ENCODE measurements at places on chromosomes 4 and X.

DNA sequence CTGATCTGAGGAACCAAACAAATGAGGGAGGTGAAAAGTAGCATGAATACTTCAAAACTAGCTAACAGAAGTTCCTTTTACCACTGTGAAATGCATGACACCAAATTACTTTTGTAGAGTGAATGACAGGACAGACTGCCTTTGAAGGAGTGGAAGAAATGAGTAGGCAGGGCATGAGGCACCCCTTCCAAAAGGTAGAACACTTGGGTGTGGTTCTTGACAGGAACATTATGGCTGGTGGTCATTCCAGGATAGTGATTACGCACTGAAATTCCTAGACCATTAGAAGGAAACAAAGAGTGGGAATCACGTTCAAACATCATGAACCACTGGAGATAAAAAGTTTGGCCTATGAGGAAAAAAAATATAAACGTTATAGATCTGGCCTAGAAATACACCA is 4.9 kb downstream of the HUWE1 start:
- DNase-seq = no peak

DNA sequence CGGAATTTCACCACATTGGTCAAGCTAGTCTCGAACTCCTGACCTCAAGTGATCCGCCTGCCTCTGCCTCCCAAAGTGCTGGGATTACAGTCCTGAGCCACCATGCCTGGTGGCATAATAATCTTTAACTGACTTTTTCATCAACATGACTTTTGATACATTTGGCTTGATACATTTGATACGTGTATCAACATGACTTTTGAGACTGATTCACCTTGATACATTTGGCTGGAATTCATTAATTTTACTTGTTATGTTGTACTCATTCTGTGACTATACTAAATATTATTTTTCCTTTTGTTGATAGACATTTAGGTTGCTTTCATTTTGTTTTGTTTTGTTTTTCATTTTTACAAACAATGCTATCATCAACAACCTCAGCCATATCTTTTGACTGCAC is 6.3 kb downstream of the TMEM154 start:
- no peak for DNase-seq

DNA sequence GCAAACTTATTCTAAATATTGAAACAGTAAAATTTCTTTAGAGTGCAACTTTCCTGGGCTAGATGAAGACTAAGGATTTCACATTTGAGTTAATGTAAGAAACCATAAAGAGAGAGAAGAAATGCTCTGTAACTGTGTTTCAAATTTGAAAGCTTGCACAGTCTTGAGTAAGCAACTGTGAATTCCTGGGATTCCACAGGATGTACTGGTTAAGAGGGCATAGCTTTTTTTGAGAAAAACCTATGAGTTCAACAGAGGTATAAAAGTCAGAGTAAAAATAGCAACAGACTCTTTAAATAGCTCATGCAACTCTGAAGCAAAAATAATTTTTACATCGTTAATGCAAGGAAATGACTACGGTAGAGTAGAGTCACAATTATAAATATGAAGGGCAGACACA is 25.5 kb downstream of the ZNF330 start:
- DNase-seq = peak; percentile 61

DNA sequence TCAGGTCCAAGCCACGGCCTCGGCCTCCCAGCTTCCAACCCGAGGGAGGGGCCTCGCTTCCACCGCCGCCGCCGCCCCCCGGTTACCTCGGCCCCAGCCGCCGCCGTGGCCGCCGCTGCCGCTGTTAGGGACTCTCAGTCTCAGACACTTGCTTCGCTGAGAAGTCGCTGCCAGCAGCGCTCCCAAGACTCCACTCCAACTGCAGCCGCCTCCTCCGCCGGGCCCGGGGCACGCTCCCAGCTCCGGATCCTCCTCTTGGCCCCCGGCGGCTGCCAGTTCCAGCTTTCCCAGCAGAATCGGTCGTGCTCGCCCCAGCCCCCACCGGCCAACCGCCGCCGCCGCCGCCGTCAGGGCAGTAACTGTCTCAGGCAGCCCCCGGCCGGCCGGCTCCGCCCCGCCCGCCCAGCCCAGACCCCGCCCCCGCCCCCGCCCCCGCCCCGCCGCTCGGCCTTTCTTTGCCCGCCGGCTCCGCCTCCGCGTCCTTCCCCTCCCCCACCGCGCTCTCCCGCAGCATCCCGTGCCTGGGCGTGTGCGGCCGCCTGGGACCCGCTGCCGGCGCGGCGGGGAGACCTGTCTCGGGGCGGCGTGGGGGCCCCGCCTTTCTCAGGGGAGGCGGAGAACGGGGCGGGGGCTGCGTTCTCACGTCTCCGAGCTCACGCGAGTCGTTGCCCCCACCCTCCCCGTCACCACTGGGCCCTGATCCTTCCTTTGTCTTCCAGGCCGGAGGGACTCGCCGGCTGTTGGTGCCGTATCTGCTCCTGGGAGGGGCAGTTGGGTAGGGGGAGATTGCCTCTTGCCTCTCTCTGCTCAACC is at the start of gene ANKRD50:
Gene ANKRD50, minus strand, starts transcription at position 361 of the 813 bp plus-strand sequence. CDS start 2,221 bp downstream, outside the sequence.
- peak; percentile 86 for DNase-seq

- no peak for DNase-seq
Observed at GRCh38 chrX:97211070-97211469, 327.4 kb downstream of the RPA4 start.

DNA sequence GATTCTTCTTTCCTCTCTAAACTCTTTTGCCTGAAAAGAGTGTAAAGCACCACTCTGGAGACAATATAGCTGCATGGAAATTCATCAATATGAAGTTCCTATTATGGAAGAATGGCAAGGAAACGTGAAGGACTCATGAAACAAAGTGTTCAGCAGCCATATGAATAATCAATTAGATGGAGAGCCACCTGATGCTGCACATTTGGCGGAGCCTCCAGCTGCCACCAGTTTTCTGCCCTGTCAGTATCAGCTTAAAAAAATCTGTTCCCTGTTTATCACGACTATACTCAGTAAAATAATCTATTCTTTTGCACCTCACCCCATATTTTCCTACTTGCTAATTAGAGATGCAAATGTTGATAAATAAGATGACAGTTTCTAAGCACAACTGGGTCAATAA is 276.0 kb downstream of the UNC5C start:
- no peak for DNase-seq

DNA sequence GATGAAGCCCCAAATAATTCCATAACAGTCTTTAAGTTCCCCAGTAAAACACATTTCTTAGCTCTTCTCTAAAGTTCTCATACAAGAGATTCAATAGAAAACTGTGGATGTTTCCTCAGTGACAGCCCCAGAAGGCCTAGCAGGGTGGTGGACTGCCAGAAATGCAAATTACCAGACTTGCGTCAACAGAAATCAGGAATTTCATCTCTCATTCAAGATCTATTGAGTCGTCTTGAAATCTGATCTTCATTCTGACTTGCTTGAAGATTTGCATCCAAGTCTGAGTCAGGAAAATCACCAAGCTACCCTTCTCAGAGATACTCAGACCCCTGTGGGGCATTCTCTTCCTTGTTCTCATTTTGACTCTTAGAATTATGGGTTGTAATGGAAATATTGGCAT is 68.9 kb upstream of the NDP start:
- no peak for DNase-seq

- no peak for DNase-seq
Observed at GRCh38 chrX:153777261-153778090, 3.4 kb upstream of the SRPK3 start.

- peak; percentile 85 for DNase-seq
Observed at GRCh38 chr4:40180356-40180755, 16.5 kb upstream of the RHOH start.

DNA sequence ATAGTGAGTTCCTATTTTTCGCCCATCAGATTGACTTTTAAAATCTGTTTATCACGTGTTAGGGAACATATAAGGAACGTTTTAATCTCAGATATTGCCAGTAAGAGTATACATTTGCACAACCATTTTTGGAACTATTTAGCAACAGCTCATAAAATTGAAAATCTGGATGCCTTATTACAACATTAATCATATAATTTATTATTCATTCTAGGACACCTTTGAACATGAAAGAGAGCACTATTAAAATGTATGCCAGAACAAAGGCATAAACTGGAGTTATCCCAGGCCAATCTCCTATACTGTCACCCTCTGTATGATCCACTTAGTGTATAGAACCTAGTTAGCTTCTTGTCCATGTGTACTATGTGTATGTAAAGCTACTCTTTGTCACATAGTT is 579.0 kb upstream of the MAGEB2 start:
- DNase-seq = no peak

DNA sequence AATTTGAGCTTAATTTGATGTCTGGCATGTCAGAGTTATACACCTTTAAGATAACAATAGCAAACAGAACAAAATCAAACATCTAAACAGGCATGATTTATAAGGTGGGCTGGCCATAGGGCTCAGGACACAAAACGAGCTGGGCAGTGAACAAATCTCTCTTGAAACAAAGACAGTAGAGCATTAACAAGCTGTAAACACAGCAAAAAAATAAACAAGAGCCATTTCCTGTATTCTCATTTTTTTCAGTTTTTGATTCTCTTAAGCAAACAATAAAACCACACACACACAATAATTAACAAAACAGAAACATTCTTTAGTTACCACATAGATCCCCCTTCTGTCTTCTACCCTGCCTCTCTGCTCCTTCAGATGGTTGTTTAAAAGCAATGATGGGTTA is 68.3 kb upstream of the TMEM150C start:
- DNase-seq = no peak

- DNase-seq = no peak
Observed at GRCh38 chr4:113322736-113323135, 273.3 kb downstream of the ANK2 start.

DNA sequence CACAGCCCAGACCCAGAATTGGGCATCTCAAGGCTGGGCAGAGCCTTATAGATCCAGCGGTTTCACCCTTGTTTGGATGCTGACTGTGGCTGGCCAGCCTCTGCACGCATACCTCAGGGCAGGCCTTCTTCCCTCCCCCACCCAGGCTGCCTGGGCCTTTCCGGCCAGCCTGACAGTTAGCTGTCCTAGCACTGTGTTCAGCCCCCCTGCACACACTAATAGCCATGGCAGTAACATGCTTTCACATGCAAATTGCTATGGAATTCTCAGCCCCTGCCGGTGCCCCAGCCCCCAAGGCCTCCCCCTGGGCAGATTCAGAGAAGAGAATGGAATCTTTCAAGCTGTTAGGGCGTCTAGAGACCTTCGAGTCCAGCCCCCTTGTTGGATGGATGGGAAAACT is 17.7 kb downstream of the EFNB1 start:
- no peak for DNase-seq

GRCh38 chr4:37601531-37601930 is 84.6 kb downstream of the RELL1 start:
- peak; percentile 43 for DNase-seq

GRCh38 chr4:78754872-78755271 is 21.3 kb upstream of the BMP2K start:
- DNase-seq = no peak

DNA sequence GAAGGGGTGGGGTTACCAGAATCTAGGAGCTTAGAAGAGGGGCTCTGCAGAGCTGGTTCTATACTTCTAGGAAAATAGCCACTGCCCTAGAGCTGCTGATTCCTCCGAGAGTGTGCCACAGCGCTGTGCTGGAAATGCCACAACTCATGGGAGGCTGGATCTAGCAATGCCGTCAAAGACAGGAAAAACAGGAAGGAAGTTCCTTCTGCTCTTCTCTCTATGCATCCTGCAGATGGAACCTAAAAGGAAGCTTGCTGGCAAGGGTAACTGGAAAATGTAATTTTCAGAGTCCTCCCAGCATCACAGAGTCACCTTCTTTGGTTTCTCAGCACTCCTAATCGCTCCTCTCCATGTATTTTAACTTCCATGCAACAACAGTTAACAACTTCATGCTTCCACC is 121.2 kb upstream of the TLL1 start:
- no peak for DNase-seq

DNA sequence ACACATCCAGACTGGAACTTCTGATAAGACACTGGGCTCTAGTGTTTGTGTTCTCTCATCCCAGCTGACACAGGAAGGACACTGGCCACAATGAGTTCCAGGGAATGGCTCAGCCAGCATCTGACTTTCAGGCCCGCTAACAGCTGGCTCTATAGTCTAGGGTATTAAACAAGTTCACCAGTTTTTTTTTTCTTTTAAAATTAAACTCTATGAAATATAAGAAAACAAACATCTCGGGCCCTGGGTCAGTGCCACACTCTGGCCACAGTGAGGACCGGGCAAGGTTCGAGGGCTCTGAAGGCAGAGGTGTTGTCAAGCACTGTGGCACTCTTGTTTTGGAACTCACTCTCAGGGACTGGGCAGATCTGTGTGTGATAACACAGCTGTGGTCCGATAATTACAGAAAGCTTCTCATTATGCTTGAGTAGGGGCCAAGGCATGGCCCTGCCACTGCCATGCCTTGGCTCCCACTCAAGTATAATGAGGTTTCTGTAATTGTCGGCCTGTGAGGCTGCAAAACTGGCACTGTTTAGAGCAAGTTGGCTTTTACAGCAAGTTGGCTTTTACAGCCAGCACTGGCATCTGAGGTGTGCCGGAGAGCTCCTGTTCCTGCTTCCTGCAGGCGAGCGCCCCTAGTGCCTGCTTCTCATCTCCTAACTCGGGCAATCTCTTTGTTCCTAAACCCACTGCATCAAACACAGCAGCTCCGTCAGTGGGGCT is 62.8 kb downstream of the PPP1R2C start:
- no peak for DNase-seq

DNA sequence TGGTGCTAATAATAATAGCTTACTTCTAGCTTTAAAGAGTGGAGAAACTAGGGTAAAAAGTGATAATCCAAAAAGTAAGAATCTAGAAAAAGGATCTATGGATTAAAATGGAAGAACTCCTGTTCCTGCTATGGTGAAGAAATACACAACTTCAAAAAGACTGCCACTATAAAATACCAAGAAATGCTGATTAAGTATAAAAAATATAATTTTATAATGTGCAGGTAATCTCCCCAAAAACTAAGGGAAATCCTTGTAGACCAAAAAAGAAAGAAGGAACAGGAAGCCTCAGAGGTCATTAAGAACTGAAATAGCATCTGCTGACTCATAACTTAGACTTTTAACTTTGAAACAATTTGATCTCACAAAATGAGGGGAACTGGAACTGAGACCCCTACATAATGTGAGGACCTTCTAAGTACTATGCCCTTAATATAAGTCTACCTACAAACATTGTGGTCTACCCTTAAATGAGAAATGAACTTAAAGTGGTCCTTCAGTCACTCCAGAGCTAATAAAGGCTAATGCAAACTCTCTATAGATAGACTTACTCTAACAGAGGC is 50.6 kb upstream of the SRPX start:
- DNase-seq = no peak

GRCh38 chr4:176149680-176150355 is 45.6 kb downstream of the SPATA4 start:
- DNase-seq = peak; percentile 6

- peak; percentile 50 for DNase-seq
Observed at GRCh38 chr4:28469886-28470285, 1609.2 kb downstream of the STIM2 start.
